ENCODE measurements at places on chromosomes 11 and 22. TPM values are rescaled to one million over a fixed set of nuclear protein-coding genes. Genes with fewer than 3 reads are reported as not detected.

GRCh38 chr11:31325160-31325559, 44.4 kb downstream of the DCDC1 start:
- H3K27me3 ChIP-seq: no peaks in the 10 kb centered on the region
- H3K4me3 ChIP-seq: no peak overlapping the region
- H3K27ac ChIP-seq: no peak overlapping the region
- no peaks in the 10 kb centered on the region for H3K36me3 ChIP-seq

DNA sequence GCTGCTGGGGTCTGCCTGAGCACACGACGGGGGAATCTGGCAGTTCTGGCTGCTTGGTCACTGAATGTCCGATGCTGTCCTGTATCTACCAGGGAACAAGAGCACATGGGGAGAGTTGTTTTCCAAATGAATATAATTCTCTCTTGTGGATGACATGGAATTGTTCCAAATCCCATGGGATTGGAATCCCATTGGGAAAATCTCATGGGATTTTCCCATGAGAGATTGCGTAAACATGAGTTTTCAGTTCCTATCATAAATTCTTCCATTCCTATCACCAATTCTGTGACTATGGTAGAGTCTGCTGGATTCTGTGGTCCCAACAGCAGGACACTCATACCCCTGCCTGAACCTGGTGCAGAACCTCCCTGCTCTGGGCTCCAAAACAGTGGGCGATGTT, 35.6 kb upstream of the IGLL5 start:
- no peak overlapping the region for H3K27ac ChIP-seq
- H3K4me1 ChIP-seq: no peaks in the 10 kb centered on the region
- no peaks in the 10 kb centered on the region for H3K27me3 ChIP-seq
- no peak for DNase-seq
- H3K4me3 ChIP-seq: no peak overlapping the region
- no peaks in the 10 kb centered on the region for H3K36me3 ChIP-seq

SMCO4 gene
- total RNA-seq: 24.9 TPM

GRCh38 chr22:28917747-28918549, 34.6 kb downstream of the ZNRF3 start:
- H3K4me3 ChIP-seq: no peak overlapping the region
- no peaks in the 10 kb centered on the region for H3K36me3 ChIP-seq
- no peaks in the 10 kb centered on the region for H3K27me3 ChIP-seq
- H3K4me1 ChIP-seq: peaks cover 3% of the 10 kb centered on the region
- peak overlapping the region; percentile 22 for H3K27ac ChIP-seq

GRCh38 chr22:46626356-46626755, 6.2 kb downstream of the GRAMD4 start:
- H3K27ac ChIP-seq: no peak overlapping the region
- H3K4me3 ChIP-seq: no peak overlapping the region
- H3K27me3 ChIP-seq: no peaks in the 10 kb centered on the region
- no peaks in the 10 kb centered on the region for H3K4me1 ChIP-seq
- H3K36me3 ChIP-seq: no peaks in the 10 kb centered on the region

DNA sequence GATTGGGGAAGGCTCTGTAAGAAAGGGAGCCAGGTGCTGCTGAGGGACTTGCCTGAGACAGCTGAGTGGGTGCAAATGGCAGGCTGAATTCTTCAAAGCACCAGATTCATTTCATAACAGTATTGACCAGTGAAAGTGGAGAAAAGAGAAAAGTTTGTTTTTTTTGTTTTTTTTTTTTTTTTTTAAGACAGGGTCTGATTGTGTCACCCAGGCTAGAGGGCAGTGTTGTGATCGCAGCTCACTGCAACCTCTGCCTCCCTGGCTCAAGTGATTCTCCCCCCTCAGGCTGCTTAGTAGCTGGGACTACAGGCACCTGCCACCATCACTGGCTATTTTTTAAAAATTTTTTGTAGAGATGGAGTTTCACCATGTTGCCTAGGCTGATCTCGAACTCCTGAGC, 494.0 kb downstream of the MIAT start:
- no peaks in the 10 kb centered on the region for H3K36me3 ChIP-seq
- H3K4me1 ChIP-seq: no peaks in the 10 kb centered on the region
- no peak for DNase-seq
- H3K4me3 ChIP-seq: no peak overlapping the region
- H3K27ac ChIP-seq: no peak overlapping the region
- H3K27me3 ChIP-seq: peaks cover 2% of the 10 kb centered on the region

SLC25A18 gene
- total RNA-seq: 0.33 TPM

MMP27 gene
- total RNA-seq: not detected

DNA sequence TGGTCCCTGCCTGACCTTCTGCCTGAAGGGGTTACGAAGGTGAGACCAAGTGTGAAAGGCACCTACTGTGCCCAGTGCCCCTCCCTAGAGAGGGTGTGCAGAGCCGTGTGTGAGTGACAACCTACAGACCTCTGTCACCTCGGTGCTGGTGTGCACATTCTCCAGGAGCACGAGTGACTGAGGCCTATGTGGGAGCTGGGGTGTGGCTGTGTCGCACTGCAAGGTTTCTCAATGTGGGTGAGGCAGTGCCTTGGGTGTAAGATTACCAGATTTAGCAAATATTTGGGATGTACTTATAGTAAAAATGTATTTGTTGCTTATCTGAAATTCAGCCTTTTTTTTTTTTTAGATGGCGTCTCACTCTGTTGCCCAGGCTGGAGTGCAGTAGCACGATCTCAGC, 5.6 kb downstream of the STARD10 start:
- peaks cover 3% of the 10 kb centered on the region for H3K4me1 ChIP-seq
- no peak for DNase-seq
- H3K27ac ChIP-seq: no peak overlapping the region
- no peak overlapping the region for H3K4me3 ChIP-seq
- H3K36me3 ChIP-seq: no peaks in the 10 kb centered on the region

DNA sequence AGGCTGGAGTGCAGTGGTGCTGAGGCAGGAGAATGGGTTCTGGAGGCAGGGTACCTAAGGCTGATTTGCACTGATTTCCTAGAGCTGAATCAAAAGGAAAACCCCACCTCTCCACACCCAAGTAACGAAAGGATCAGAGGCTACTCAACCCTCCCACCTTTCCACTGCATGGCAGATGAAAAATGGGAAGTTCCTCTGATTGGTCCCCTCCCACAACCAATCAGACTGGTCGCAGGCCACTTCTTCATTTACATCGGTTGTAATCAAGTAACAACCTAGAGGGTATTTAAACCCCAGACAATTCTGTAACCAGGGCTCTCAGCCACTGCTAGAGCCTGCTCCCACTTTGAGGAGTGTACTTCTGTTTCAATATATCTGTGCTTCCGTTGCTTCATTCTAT, 18.6 kb upstream of the PARVB start:
- no peak overlapping the region for H3K27ac ChIP-seq
- DNase-seq: no peak
- H3K4me3 ChIP-seq: no peak overlapping the region
- H3K27me3 ChIP-seq: no peaks in the 10 kb centered on the region

OR51B5 gene
- total RNA-seq: 0.71 TPM

DNA sequence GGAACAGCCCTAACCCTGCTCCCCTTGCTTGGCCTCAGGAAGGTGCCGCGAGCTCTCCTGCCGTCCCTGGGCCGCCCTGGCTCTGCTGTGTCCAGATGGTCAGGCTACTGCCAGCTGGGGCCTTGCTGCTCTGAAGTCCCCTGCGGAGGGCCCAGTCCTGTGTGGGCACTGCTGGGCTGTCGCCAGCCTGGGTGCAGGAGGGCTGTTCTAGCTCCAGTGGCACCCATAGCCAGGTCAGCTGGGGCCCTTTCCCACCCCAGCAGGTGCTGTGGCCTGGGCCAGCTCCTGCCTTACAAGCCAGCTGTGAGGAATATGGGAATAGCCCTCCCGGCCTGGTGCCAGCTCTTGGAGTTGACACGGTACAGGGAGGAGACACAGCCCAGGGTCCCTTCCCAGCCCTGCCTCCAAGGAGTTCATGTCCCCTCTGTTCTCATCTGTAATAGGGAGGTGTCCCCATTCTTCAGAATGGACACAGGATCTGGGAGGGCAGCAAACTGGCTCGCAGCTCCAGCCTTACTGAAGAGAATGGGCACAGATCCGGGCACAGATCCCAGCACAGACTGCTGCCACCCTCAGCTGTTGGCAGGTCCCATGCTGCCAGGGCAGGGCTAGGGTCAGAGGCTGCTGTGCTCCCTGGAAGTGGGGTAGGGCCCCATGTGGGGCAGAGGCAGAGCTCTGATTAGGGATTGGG, 3.9 kb downstream of the DERL3 start:
- no peaks in the 10 kb centered on the region for H3K27me3 ChIP-seq
- DNase-seq: peak; percentile 72
- no peaks in the 10 kb centered on the region for H3K4me1 ChIP-seq
- no peaks in the 10 kb centered on the region for H3K36me3 ChIP-seq
- H3K4me3 ChIP-seq: no peak overlapping the region

DNA sequence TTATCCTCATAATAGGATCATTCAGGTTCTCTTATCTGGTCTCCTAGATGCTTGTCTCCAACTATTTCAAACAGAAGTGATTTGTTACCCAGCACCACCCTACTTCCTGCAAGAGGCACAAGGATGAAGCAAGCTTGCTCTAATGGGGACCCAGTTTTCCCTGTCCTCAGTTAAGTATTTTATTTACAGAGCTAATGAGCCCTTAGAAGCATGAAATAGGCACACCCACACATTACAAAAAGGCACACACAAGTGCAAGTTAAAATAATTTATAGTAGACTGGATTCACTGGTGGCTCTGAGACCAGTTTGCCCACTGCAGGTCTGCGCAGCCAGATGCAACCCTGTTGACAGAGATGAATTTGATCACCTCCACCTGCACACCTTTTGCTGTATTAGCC, 167.5 kb downstream of the KIRREL3 start:
- peaks cover 2% of the 10 kb centered on the region for H3K27me3 ChIP-seq
- H3K4me3 ChIP-seq: no peak overlapping the region
- no peaks in the 10 kb centered on the region for H3K4me1 ChIP-seq
- H3K27ac ChIP-seq: no peak overlapping the region
- no peak for DNase-seq

DNA sequence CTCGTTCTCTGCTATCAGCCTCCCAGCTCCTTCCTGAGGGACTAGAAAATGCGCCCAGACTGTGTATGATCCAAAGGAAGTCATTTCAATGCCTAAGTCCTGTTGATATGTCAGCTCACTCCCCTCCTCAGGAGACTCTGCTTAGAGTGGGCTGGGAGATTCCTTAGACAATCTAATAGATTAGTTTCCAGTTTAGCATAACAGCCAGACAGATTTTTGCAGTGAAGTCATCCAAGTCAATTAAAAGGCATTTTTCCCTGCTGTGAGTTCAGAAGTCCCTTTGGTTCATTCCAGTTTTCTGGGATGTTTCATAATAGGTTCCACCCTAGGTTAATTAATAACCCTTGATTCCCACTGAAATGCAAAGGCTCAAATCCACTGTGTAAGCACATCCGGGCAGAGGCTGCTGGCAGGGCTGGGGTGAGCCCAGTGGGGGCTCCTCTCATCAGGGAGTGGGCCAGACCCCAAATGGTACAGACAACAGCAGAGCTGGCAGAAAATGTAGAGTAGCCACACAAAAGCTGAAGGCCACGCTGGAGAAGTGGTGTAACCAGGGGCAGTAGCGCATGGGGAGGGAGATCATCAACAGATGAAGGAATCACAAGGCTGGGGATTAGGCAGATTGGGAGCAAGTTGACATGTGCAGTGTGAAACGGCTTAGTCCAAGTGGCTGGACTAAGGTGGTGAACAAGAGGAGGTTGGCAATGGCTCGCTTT, 90.6 kb downstream of the SYN3 start:
- DNase-seq: no peak
- no peak overlapping the region for H3K4me3 ChIP-seq
- no peaks in the 10 kb centered on the region for H3K27me3 ChIP-seq
- H3K27ac ChIP-seq: no peak overlapping the region

GRCh38 chr11:45211732-45212131, 65.3 kb downstream of the PRDM11 start:
- H3K4me3 ChIP-seq: no peak overlapping the region
- no peak for DNase-seq
- no peaks in the 10 kb centered on the region for H3K27me3 ChIP-seq
- no peaks in the 10 kb centered on the region for H3K4me1 ChIP-seq
